ENCODE measurements at places on chromosomes 7 and 10. TPM values are rescaled to one million over a fixed set of nuclear protein-coding genes. Genes with fewer than 3 reads are reported as not detected.
A peak's percentile ranks its signal among the peaks of the same experiment; 100 is the strongest.

DNA sequence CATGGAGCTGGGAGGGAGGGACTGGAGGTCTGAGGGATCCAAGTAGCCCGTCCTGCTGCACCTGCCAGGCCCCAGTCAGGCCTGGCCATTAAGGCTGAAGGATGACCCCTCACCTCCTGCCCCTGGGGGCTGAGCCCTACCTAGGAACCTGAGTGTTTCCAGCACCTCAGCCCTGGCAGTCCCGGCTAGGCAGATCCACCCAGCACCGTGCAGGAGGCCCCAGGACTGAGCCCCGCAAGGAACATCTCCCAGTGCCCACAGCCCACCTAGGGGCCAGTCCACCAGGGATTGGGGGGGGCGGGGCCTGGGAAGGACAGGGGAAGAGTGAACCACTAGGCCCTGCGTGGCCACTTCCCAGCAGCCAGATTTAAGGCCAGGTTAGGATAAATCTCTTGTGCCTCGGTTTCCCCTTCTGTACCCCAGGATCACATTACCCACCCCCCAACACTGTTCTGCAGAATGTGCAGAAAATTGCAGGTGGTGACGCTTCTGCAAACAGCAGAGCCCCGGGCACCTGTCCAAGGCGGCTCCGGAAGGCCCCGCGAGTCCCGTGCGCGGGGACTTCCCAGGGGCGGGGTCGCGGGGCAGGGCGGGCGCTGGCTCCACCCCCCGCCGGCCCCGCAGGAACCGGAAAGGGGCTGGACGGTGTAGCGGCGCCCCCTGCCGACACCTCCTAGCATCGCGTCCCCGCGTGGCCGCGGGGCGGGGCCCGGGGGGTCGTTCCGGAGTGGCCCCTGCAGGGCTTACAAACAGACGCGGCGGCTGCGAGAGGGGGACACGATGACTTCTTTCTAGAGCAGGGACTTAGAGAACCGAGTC lies 55.9 kb downstream of the PWWP2B start:
- peak; percentile 91 for DNase-seq

DNA sequence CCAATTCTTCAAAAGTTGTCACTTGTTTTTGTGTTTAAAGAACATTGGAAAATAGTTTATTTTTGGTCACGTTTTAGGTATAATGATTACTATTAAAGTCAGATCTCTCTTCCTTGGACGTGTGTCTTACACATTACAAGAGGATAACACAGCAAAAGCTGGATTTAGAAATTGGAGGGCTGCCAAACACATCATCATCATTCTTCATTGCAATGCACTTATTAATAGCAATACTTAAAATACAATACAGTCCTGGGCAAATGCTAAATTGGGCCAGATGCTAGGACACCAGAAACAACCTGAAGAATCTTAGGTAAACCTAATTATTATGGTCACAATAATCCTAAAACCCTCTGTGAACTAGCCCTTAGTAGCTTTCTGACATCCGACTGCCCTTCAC lies 303.6 kb downstream of the DGKB start:
- DNase-seq, result no peak

GRCh38 chr10:107653832-107654287 lies 489.4 kb upstream of the SORCS1 start:
- DNase-seq, result no peak

- DNase-seq, result no peak
Measured at GRCh38 chr7:91343420-91343960, 79.3 kb downstream of the FZD1 start.

- DNase-seq, result peak; percentile 85
Measured at GRCh38 chr10:24552346-24553016, 171.2 kb downstream of the ARHGAP21 start.

DNA sequence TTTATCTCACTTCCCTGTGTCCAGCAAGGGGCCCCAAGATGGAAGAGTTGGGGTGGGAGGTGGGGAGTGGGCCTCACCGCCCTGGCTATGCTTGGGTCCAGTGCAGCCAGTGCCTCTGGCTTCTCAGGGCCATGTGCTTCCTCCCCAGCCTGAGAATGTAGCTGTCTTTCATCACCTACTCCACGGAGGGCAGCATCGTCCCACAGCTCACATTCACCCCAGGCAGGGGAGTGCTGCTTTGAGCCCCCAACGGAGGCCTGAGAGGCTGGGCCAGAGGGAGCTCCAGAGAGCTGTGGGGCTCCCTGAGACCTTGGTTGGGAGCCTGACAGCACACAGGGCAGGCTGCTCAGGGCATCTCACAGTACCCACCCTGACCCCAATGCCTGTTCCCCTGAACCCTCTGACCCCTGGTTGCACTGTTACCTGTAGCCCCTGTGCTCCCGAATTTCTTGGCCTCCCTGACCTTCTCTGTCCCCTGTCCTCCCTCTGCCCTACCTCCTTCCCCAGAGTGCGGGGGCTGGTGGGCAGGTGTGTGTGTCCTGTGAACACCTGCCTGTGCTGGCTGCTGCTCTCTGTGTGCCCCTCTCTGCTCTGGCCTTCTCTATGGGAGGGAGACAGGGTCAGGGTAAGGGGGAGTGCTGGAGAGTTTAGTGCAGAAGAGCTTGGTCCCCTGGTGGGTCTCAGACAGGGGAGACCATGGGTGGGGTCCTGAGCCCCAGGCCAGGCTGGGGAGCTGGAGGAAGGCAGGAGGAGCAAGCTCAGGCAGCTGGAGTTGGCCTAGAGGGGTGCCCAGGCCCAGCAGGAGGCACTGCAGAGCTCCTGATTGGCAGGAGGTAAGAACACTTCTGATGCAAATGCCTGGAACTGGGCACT lies 19.6 kb upstream of the ZNF488 start:
- DNase-seq, result no peak

GRCh38 chr10:125828311-125828710 lies 5.0 kb downstream of the BCCIP start:
- no peak for DNase-seq

- DNase-seq, result no peak
Measured at GRCh38 chr7:34341326-34341725, 316.7 kb upstream of the NPSR1 start.

GRCh38 chr7:16492513-16493062 lies 27.1 kb upstream of the SOSTDC1 start:
- peak; percentile 70 for DNase-seq

DNA sequence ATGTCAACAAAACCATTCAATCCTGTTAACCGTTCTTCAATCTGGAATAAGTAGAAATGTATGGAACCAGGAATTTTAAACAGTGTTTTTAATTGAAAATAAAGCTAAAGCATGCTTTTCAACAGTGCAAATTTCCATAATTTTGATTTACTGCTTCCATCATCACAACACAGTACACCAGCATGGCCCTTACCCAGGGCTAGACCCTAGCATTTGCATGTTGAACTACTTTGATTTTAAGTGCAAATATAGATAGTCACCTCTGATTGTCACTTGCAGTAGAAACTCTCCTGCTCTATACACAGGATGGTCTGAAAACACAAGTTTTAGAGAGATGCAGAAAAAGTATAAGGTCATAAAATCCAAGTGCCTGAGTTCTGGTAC lies 12.1 kb downstream of the SKIDA1 start:
- DNase-seq, result no peak

DNA sequence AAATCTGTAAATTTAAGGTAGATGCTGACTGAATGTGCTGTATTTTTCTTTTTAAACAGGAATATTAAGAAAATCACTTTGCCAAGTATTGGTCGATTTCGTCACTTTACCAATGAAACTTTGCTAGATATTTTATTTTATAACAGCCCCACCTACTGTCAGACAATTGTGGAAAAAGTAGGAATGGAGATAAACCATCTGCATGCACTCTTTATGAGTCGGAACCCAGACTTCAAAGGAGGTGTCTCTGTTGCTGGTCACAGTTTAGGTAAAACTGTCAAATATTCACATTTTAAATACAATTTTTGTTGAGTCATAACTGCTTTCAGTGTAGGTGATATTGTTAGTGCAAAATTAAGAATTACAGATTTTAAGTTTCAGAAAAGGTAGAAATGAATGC lies 25.2 kb downstream of the SEC23IP start:
- DNase-seq, result no peak

GRCh38 chr7:45366475-45366874 lies 207.7 kb upstream of the ADCY1 start:
- no peak for DNase-seq

Gene PRSS2
- total RNA-seq, result 23.9 TPM

Gene CAV1
- total RNA-seq, result 1.5 TPM

Gene SSC4D
- total RNA-seq, result 1.2 TPM
